Sigmoid colon (tissue), 7 donors: ENCODE measurements at places on chromosomes 1 and 21.

DNA sequence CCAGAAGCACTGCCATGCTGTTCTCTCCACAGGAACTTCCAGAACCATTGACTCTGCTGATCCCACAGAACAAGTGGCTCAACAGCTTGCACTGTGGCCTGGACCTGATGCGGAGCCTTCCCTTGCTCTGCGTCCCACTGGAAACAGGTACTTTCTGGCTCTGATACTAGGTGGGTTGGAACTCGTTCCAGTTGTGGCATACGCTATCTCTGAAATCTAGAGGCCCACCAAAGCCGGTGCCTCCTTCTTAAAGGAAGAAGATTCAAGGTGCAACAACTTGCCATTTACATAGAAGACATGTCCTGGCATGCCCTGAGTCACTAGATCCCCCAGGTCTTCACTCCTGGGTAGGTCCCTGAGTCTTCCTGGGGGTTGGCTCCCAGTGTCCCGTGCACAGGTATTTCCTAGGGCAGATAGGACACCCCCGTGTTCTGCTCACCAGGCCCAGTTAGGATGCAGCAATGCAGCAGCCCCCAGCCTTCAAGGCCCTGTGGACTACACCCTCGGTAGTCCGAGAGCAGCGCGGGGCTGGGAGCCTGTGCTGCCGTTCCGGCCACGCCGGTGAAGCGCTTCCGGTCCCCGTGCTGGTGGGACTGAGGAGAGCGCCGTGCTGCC is 10.8 kb upstream of the PCBP3 start:
- H3K27me3 ChIP-seq, result no peaks in the 10 kb centered on the region
- H3K4me3 ChIP-seq, result no peak overlapping the region
- no peaks in the 10 kb centered on the region for H3K4me1 ChIP-seq
- no peaks in the 10 kb centered on the region for H3K36me3 ChIP-seq

DNA sequence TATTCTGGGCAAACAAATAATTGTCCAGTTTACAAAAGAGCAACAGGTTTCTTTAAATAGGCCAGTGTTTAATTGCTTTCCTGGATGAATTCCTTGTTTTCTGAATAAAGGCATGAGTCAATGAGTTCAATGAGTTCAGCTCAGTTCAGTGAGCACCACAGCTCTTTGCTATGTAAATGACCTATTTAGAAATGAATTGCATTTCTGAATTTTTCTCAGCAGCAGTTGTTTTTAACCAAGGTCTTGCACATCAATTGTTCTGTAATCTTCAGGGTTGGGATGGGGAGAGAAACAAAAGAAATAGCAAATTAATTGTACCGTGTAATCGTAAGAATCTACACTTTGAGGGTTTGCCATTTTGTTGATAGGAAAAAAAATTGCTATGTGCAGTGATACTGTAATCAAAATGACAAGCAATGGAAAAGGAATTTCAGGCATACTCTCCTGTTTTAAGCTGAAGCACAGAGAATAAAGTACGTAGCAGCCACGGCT is 45.7 kb downstream of the MIS18A start:
- no peaks in the 10 kb centered on the region for H3K36me3 ChIP-seq
- H3K4me3 ChIP-seq, result no peak overlapping the region
- no peaks in the 10 kb centered on the region for H3K27me3 ChIP-seq
- no peak for DNase-seq

DNA sequence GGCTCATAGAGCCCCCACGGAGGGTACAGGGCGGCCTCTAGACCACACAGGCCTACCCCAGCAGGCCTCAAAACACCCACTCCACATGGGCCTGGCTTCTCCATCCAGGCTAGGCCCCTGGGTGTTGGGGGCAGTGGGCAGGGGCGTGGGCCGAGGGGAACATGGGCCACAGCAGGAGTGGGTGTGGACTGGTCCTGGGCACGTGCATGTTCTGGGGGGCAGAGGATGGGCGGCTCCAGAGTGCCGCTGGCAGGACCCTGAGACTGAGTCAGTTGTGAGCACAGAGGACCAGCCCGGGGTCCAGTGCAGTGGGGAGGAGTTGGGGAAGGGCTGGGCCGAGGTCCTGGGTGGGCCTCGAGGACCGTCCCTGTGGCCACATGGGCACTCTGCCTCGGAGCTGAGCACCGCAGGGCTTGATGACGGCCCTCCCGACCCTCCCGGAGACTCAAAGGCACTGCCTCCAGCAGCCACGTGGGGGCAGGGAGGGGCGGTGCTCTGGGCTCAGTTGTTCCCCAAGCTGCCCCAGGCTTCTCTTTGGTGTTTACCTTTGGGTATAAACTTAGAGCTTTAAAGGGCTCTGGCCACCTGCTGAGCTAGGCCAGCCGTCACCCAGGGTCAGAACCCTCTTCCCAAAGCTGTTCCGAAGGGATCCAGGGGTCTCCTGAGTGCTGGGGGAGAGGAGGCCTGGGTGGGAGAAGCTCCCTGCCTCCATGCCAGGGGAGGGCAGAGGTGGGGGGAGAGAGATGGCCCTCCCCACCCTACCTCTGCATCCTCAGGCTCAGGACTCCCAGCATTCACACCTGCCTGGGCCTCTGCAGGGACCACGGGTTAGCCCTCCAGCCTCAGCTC is 79.9 kb downstream of the MORN1 start:
- H3K27me3 ChIP-seq, result no peaks in the 10 kb centered on the region
- no peak overlapping the region for H3K4me3 ChIP-seq
- H3K4me1 ChIP-seq, result peaks cover 67% of the 10 kb centered on the region
- DNase-seq, result peak; percentile 91
- peaks cover 19% of the 10 kb centered on the region for H3K36me3 ChIP-seq

DNA sequence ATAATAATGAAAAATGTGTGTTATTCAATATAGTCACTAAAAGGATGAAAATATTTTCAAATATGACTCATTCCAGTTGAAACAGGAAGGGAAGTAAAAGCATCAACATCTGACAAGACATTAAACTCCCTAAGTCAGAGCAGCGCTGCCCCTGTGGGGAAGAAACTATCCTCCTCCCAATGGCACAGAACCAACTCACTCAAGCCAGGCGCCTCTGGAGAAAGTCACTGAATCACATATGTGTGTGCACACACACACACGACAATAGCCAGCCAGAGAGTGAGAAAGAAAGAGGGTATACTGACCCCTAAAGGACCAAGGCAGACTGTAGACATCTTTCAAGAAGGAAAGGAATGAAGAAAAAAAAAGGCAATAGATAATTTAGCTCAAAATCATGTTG is 126.9 kb downstream of the SETD4 start:
- no peak overlapping the region for H3K4me3 ChIP-seq
- peaks cover 25% of the 10 kb centered on the region for H3K4me1 ChIP-seq
- H3K27me3 ChIP-seq, result no peaks in the 10 kb centered on the region
- no peaks in the 10 kb centered on the region for H3K36me3 ChIP-seq
- DNase-seq, result peak; percentile 86

DNA sequence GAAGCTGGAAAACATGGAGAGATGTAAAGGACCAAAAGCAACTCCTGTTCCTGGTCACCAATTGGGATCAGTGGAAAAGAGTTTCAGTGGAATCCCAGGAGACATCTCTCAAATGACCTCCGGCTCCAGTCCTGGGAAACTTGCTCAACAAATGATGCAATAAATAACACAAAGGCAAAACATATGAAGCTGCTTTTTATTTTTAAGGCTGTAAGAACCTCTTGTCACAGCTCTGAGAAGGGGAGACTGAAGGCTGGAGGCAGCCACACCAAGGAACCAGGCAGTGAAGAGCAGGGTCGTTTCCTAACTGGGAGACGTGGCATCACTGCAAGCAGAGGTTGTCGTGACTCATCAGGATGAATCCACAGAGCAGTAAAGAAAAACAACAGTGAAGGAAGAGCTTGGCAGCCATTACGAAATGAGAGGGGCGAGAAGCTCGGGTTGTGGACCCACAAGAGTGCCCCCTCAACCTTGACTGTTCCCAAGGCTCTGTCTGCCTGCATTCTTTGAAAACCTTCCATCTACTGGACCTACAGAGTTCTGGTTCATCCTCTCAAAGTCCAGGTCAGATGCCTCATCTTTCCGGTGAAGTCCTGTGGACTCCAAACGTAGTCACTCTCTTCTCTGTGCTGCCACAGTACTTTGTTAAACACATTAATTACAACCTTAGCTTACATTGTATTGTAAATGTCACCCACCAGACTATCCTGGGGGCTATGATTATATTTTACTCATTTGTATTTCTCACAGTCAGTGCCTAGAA is 32.1 kb downstream of the JAK1 start:
- peak; percentile 71 for DNase-seq
- H3K36me3 ChIP-seq, result no peaks in the 10 kb centered on the region
- H3K27me3 ChIP-seq, result no peaks in the 10 kb centered on the region
- peak overlapping the region; percentile 76 for H3K27ac ChIP-seq
- H3K4me3 ChIP-seq, result no peak overlapping the region

- H3K27me3 ChIP-seq, result no peaks in the 10 kb centered on the region
- DNase-seq, result no peak
- peaks cover 38% of the 10 kb centered on the region for H3K36me3 ChIP-seq
- no peak within 1 kb of the TSS for H3K27ac ChIP-seq
These were observed at the start of gene CFAP141 for GRCh38 chr1:154206196-154206595. Gene CFAP141 (minus strand): TSS chr1:154206333. CDS start chr1:154206307, 26 bp downstream.

DNA sequence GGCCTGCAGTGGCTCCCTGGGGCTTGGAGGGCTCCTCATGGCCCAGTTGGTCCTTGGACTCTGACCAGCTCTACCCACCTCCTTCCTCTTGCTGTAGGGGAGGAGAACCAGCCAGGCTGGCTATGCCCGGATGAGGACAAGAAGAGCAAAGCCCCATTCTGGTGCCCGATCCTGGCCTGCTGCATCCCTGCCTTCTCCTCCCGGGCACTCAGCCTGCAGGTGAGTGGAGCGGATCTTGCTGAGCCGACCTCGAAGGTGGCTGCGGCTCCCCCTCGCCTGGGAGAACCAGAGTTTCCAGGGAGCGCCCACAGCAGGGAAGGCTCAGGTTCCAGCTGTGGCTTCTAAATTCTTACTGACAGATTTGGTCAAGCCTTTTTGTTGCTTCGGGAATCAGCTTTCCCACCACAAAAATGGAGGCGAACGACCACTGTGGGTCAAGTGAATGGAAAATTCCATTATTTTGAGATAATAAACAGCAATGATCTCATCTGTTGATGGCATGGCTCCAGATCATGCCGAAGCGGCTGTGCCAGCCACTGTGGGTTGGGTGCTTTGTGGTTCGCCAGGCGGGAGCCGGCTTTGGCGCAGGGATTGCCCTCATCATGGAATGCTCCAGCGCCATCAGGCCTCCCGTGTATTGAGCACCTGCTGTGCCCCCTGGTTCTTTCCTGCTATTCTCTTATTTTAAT is 106.5 kb upstream of the ACTL8 start:
- H3K36me3 ChIP-seq, result peaks cover 7% of the 10 kb centered on the region
- peak overlapping the region; percentile 58 for H3K27ac ChIP-seq
- H3K4me3 ChIP-seq, result no peak overlapping the region
- H3K27me3 ChIP-seq, result no peaks in the 10 kb centered on the region
- peaks cover 12% of the 10 kb centered on the region for H3K4me1 ChIP-seq
- no peak for DNase-seq

- no peak for DNase-seq
- H3K27ac ChIP-seq, result no peak overlapping the region
- peaks cover 70% of the 10 kb centered on the region for H3K4me1 ChIP-seq
- no peaks in the 10 kb centered on the region for H3K27me3 ChIP-seq
- no peak overlapping the region for H3K4me3 ChIP-seq
- no peaks in the 10 kb centered on the region for H3K36me3 ChIP-seq
These were observed 14.1 kb downstream of the PIK3C2B start for GRCh38 chr1:204480515-204480914.

GRCh38 chr1:29485096-29485925 is 249.0 kb downstream of the PTPRU start:
- peaks cover 8% of the 10 kb centered on the region for H3K27me3 ChIP-seq
- H3K36me3 ChIP-seq, result no peaks in the 10 kb centered on the region
- H3K27ac ChIP-seq, result no peak overlapping the region

- DNase-seq, result peak; percentile 40
- H3K4me3 ChIP-seq, result no peak overlapping the region
- H3K36me3 ChIP-seq, result peaks cover 23% of the 10 kb centered on the region
- peaks cover 27% of the 10 kb centered on the region for H3K4me1 ChIP-seq
These were observed 3.2 kb upstream of the SRM start for GRCh38 chr1:11062965-11063401.

DNA sequence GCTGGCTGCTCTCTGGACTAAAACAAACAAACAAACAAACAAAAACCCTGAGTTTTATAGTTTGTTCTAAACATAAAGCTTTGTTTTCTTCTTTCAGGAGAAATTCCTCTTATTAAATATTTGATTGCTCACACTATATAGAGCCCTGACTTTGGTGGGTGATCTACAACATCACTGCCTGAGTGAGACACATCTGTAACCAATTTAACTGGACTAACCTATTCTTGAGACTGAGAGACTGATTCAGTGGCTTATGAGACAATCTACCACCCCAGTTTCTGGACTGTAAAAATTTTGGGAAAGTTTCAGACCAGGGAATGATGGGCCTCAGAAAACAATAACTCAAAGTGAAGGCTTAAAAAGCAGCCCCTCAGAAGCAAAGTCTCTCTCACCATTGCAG is 537.0 kb downstream of the NEGR1 start:
- no peak for DNase-seq
- H3K27ac ChIP-seq, result no peak overlapping the region
- no peaks in the 10 kb centered on the region for H3K27me3 ChIP-seq
- H3K4me3 ChIP-seq, result no peak overlapping the region
- H3K36me3 ChIP-seq, result no peaks in the 10 kb centered on the region

GRCh38 chr1:234250747-234251146 is 122.5 kb upstream of the COA6 start:
- H3K36me3 ChIP-seq, result no peaks in the 10 kb centered on the region
- no peaks in the 10 kb centered on the region for H3K4me1 ChIP-seq
- no peaks in the 10 kb centered on the region for H3K27me3 ChIP-seq
- no peak for DNase-seq
- no peak overlapping the region for H3K4me3 ChIP-seq

- no peaks in the 10 kb centered on the region for H3K36me3 ChIP-seq
- H3K4me1 ChIP-seq, result peaks cover 4% of the 10 kb centered on the region
- no peak overlapping the region for H3K4me3 ChIP-seq
These were observed 24.5 kb upstream of the RCSD1 start for GRCh38 chr1:167605576-167605975.

GRCh38 chr1:178101266-178101630 is 7.3 kb downstream of the RASAL2 start:
- no peaks in the 10 kb centered on the region for H3K27me3 ChIP-seq

- H3K4me3 ChIP-seq, result no peak overlapping the region
- DNase-seq, result no peak
- H3K27ac ChIP-seq, result no peak overlapping the region
- no peaks in the 10 kb centered on the region for H3K4me1 ChIP-seq
These were observed 8.9 kb upstream of the MRPL55 start for GRCh38 chr1:228118040-228118439.

DNA sequence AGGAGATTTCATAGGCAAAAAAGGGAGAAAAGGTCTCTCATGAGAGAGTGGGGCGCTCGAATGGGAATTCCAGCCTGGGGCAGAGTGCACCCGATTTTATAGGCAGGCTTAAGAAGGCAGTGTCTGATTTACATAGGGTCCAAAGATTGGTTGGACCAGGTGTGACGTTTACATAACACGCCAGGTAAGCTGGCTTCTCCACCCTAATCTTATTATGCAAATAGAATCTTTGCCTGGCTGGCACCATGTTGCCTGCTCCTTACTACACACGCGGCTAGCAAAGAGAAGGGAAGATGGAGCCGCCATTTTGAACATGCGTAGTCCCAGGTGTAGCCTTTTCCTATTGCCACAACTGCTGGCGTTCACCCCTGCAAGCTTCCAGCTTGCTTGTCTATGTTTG is 103.7 kb downstream of the SLC16A1 start:
- no peaks in the 10 kb centered on the region for H3K36me3 ChIP-seq
- no peak for DNase-seq
- H3K27ac ChIP-seq, result no peak overlapping the region
- no peak overlapping the region for H3K4me3 ChIP-seq
